ENCODE measurements at places on chromosomes 13 and 19.

DNA sequence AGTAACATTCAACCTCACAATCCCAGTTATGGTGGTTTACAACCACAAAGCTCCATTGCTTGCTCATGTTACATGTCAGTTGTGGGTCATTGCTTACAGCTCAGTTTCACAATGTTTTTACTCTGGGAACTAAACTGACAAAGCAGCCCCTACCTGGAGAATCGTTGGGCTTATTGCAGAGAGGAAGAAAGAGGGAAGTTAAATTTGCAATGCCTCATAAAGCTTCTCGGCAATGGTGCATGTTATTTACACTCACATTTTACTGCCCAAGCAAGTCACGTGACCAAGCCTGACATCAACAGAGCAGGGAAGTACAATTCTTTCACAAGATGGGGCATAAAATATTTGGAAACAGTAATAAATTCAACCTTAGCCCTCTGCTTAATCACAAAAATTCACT, 441.6 kb downstream of the TDRD3 start:
- no peak for DNase-seq

DNA sequence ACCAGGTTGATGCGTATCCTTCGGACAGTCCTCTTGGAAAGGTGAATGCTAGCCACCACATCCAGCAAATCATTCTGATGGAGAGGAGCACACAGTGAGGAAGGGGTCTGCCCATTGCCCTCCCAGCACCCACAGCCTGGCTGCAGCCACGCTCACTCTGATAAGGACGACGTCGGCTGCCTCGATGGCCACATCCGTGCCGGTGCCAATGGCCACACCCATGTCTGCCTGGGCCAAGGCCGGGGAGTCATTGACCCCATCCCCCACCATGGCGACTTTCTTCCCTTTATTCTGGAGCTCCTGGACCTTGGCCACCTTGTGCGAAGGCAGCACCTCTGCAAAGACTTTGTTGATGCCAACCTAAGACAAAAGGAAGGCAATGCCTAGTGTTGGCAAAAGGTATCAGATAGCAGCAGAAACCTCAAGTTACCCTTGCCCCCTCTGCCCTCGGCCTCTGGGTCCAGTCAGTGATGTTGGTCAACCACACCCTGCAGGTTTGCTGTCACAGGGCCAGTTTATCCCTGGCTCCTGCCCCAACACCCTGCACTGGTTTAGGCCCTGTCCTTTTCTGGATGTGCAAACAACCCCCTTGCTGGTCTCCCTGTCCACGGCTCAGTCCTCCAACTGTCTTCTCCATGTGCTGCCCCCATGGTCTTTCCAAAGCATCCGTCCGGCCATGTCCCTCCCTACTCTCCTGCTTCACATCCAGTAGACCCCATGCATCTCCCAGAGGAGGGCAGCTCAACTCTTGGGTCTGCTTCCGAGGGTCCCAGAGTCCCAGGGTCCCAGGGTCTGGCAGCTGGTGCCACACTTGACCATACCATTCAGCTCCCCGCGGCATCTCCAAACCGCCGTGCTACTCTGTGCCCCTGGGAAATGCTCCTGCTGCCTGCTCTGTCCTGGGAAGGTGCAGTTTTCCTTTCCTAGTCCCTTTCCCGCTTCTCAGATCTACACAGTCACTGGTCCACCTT, 73.6 kb downstream of the ATP7B start:
- DNase-seq, result no peak

DNA sequence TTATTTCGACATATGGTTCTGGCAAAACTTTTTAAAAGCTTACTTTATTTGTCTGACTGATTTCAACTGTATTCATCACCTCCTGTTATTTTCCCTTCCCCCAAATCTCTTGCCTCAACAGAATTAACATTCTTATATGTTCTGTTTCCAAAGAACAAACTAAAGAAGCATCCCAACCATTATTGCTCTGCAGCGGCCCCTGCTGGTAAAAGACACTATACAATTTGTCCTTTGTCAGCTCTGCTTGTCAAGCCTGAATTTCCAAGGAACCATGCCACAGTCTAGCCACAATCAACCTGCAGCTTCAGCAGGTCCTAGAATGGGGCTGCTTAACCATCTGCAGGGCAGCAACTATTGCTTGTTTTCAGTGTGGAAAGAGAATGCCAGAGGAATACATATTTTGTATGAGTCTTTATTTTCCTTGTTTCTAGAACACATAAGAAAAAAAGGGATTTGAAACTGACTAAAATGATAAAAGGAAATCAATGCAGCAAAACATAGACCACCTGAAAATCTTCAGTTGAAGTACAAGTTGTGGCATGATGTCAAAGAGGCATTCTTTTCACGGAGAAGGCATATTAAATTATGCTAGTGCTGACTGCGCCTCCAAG, 845.3 kb downstream of the DIAPH3 start:
- no peak for DNase-seq

GRCh38 chr19:610071-610800, 20.6 kb downstream of the HCN2 start:
- DNase-seq, result no peak

DNA sequence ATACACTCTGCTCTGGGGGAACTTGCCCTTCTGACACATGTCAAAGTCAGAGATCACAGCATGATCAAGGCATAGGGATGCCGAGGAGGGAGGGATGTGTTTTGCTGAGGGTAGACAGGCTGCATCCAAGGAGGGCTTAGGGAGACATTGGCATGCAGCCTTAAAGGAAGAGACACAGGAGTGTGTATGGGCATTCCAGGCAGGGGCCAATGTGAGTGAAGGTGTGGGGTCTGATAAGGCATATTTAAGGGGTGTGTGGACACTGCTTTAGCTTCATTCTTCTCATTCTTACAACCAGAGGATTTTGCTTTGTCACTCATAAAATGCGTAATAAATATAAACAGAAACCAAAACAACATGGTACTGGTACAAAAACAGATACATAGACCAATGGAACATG, 193.4 kb downstream of the RGCC start:
- no peak for DNase-seq

GRCh38 chr19:4576016-4576933, 16.8 kb upstream of the SEMA6B start:
- no peak for DNase-seq

GRCh38 chr13:73288596-73288995, 229.8 kb downstream of the KLF5 start:
- no peak for DNase-seq

- DNase-seq, result peak; percentile 52
Observed at GRCh38 chr19:13588957-13589833, 82.9 kb upstream of the CACNA1A start.

Measured in DMS 273 treated with DMSO at 0.1 percent for 48 hours (cell line).